ENCODE measurements at places on chromosomes 5 and 9. TPM values are rescaled to one million over a fixed set of nuclear protein-coding genes. Genes with fewer than 3 reads are reported as not detected.

GRCh38 chr9:88852794-88853193 lies 138.5 kb upstream of the S1PR3 start:
- H3K27ac ChIP-seq: no peak overlapping the region
- H3K36me3 ChIP-seq: no peaks in the 10 kb centered on the region
- H3K27me3 ChIP-seq: no peaks in the 10 kb centered on the region
- no peak overlapping the region for H3K4me3 ChIP-seq
- no peak for DNase-seq

GRCh38 chr9:106862110-106862820 lies 701 bp upstream of the ZNF462 start:
- H3K27ac ChIP-seq: peak overlapping the region; percentile 84
- peak overlapping the region; percentile 81 for H3K4me3 ChIP-seq
- H3K4me1 ChIP-seq: peaks cover 19% of the 10 kb centered on the region
- no peak for DNase-seq
- H3K36me3 ChIP-seq: no peaks in the 10 kb centered on the region

- DNase-seq: peak; percentile 82
- peaks cover 78% of the 10 kb centered on the region for H3K36me3 ChIP-seq
- no peaks in the 10 kb centered on the region for H3K27me3 ChIP-seq
These were observed 35.0 kb downstream of the IPPK start for GRCh38 chr9:92634712-92635605.

- no peak overlapping the region for H3K27ac ChIP-seq
- DNase-seq: no peak
- H3K4me1 ChIP-seq: peaks cover 13% of the 10 kb centered on the region
- no peaks in the 10 kb centered on the region for H3K36me3 ChIP-seq
- H3K4me3 ChIP-seq: no peak overlapping the region
- no peaks in the 10 kb centered on the region for H3K27me3 ChIP-seq
These were observed 15.0 kb downstream of the PTAR1 start for GRCh38 chr9:69744688-69745380.

- H3K27me3 ChIP-seq: no peaks in the 10 kb centered on the region
- H3K4me3 ChIP-seq: no peak overlapping the region
- no peaks in the 10 kb centered on the region for H3K4me1 ChIP-seq
- H3K27ac ChIP-seq: peak overlapping the region; percentile 50
- no peaks in the 10 kb centered on the region for H3K36me3 ChIP-seq
- DNase-seq: peak; percentile 90
These were observed 30.7 kb downstream of the RAI14 start for GRCh38 chr5:34686762-34687268.

GRCh38 chr5:39494107-39494510 lies 69.3 kb upstream of the DAB2 start:
- H3K27ac ChIP-seq: no peak overlapping the region
- DNase-seq: no peak
- no peaks in the 10 kb centered on the region for H3K27me3 ChIP-seq
- no peak overlapping the region for H3K4me3 ChIP-seq
- H3K36me3 ChIP-seq: no peaks in the 10 kb centered on the region
- peaks cover 18% of the 10 kb centered on the region for H3K4me1 ChIP-seq

DNA sequence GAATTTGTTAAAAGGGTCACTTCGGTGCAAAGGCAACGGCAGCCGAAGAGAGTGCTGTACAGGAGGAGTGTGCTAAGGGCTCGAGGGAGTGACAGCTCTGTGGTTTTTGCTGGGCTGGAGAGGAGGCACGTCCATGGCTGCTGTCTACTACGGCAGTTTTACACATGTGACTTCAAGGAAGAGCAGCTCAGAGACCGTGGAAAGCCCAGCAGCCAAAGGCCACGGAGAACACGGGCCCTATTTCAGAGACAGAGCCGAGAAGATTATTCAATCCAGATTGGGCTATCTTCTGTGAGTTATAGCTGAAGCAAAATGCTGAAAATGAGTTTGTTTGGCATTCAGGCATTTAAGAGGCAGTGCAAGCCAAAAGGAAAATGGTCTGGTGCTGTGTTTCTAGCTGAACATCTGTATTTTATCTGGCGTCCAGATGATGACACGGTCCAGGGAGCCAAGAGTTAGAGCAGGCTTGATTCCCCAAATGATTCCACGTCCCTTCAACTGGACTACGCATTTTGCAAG lies 96.4 kb downstream of the RFK start:
- no peaks in the 10 kb centered on the region for H3K27me3 ChIP-seq
- no peaks in the 10 kb centered on the region for H3K36me3 ChIP-seq
- DNase-seq: no peak
- H3K27ac ChIP-seq: peak overlapping the region; percentile 48
- H3K4me3 ChIP-seq: no peak overlapping the region
- no peaks in the 10 kb centered on the region for H3K4me1 ChIP-seq

DNA sequence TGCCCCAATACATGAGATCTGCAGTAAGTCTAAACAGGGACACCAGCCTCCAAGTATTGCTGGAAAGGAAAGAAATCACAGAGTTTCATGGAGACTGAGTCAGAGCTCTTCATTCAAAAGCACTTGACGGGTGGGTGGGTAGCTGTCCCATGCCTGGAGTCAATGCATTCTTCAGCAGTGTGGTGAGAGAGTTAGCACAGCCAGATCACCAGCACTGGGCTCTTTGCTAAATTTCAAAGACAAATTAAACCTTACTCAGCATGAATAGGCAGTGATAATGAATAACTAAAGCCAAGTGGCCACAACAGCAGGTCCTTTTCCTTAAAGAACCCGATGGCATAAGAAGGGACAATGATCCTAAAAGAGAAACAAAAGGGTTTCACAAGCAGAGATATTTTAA lies 192.4 kb downstream of the ACTL7B start:
- no peaks in the 10 kb centered on the region for H3K4me1 ChIP-seq
- no peak for DNase-seq
- H3K27ac ChIP-seq: no peak overlapping the region
- no peaks in the 10 kb centered on the region for H3K36me3 ChIP-seq
- H3K4me3 ChIP-seq: no peak overlapping the region
- no peaks in the 10 kb centered on the region for H3K27me3 ChIP-seq

GRCh38 chr5:143316844-143317631 lies 86.4 kb downstream of the NR3C1 start:
- no peak for DNase-seq
- no peaks in the 10 kb centered on the region for H3K27me3 ChIP-seq
- no peak overlapping the region for H3K27ac ChIP-seq

GRCh38 chr5:163496286-163496685 lies 9.1 kb upstream of the MAT2B start:
- DNase-seq: no peak
- H3K27ac ChIP-seq: no peak overlapping the region
- H3K4me3 ChIP-seq: no peak overlapping the region

GRCh38 chr5:15009420-15009819 lies 137.8 kb upstream of the ANKH start:
- DNase-seq: no peak
- H3K4me1 ChIP-seq: peaks cover 26% of the 10 kb centered on the region
- peak overlapping the region; percentile 61 for H3K27ac ChIP-seq
- H3K27me3 ChIP-seq: no peaks in the 10 kb centered on the region
- no peaks in the 10 kb centered on the region for H3K36me3 ChIP-seq

GRCh38 chr5:123814801-123815470 lies 303.0 kb downstream of the CSNK1G3 start:
- no peak overlapping the region for H3K4me3 ChIP-seq
- peaks cover 33% of the 10 kb centered on the region for H3K4me1 ChIP-seq
- H3K27me3 ChIP-seq: no peaks in the 10 kb centered on the region

- H3K4me1 ChIP-seq: no peaks in the 10 kb centered on the region
- H3K4me3 ChIP-seq: no peak overlapping the region
- H3K27ac ChIP-seq: peak overlapping the region; percentile 90
- no peak for DNase-seq
- H3K27me3 ChIP-seq: no peaks in the 10 kb centered on the region
- no peaks in the 10 kb centered on the region for H3K36me3 ChIP-seq
These were observed 28.2 kb downstream of the ERGIC1 start for GRCh38 chr5:172862165-172862801.

DNA sequence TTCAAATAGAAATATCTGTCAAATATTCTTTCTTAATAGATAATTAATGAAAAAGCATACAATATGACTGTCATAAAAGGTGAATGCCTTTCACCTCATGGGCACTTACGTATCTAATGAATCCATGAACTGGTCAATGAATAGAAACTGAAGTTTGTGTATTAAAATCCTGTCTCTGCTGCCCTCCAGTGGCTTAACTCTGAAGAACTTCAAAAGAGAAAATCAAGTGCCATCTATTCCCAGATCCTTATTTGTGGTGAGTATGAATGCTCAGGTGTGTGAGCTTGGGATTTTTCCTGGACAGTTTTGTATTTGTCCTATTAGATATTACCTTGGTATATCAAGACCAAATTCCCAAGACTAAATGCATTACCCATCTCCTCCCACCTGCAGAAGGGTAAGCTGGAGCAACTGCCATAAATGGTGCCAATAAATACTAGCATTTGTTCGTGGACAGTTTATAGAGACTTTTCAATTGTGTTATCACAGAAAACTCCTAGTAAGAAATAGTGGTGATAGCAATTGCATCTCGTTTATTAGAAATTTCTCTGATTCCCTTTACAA lies 44.0 kb upstream of the SVEP1 start:
- H3K4me3 ChIP-seq: no peak overlapping the region
- H3K27ac ChIP-seq: no peak overlapping the region
- no peaks in the 10 kb centered on the region for H3K4me1 ChIP-seq
- no peak for DNase-seq
- no peaks in the 10 kb centered on the region for H3K27me3 ChIP-seq

DNA sequence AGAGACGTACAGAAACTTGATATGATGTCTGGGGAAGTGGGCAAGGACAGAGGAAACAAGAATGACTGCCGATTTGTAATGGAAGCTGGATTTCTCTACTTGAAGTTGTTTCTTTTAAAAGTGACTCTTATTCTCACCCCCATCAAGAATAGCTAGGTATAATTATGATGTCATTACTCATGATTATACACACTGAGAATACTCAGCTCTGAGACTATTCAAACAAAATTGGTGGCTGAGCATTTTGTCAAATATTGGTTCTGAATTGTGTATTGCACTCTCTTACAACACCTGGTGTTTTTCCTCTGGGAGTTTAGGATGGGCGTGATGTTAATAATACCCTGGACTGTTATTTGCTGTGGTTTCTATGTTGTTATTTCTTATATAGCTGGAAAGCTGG lies 46.3 kb downstream of the MAST4 start:
- H3K27me3 ChIP-seq: no peaks in the 10 kb centered on the region
- DNase-seq: no peak
- no peak overlapping the region for H3K4me3 ChIP-seq
- no peaks in the 10 kb centered on the region for H3K4me1 ChIP-seq
- H3K36me3 ChIP-seq: no peaks in the 10 kb centered on the region

- H3K4me3 ChIP-seq: no peak overlapping the region
- no peak overlapping the region for H3K27ac ChIP-seq
- peaks cover 3% of the 10 kb centered on the region for H3K4me1 ChIP-seq
- no peaks in the 10 kb centered on the region for H3K36me3 ChIP-seq
- H3K27me3 ChIP-seq: no peaks in the 10 kb centered on the region
These were observed 3.2 kb upstream of the MAP3K1 start for GRCh38 chr5:56812110-56812509.

DNA sequence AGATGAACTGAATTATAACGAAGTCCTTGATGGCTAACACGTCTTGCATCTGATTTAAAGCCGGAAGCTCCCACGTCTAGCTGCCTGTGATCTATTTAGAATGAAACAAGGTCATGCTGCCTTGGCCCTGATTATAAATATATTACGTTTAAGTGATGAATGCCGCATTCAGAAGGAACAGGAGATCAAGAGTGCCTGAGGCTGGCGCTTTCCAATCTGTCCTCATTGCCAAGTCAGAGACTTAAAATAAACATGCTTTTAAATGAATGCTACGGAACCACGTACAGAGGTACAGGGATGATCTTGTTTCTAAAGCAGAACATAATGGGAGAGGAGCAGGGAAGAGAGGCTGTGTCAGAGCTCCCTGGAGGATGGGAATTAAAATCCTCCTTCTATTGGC lies 292.8 kb downstream of the TLE1 start:
- H3K4me3 ChIP-seq: no peak overlapping the region
- no peaks in the 10 kb centered on the region for H3K4me1 ChIP-seq
- DNase-seq: no peak
- no peak overlapping the region for H3K27ac ChIP-seq
- H3K36me3 ChIP-seq: no peaks in the 10 kb centered on the region

DNA sequence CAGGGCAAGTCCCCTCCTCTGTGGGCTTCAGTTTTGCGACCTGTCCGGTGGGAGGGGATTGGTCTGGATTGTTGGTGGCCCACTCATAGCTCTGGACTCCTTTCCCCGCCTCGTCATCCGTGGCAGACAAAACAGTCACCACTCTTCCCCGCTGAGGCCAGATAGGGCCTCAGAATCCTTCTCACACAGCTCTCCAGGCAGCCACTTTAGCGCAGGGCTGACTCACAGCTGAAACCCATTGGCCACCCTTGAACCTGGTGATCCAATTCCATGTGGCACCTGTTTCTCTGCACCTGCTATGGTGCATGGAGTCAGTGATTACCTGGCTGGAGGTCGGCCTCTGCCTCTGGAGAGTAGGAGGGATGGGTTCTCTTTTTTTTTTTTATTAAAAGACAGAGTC lies 15.8 kb upstream of the CACFD1 start:
- no peaks in the 10 kb centered on the region for H3K36me3 ChIP-seq
- H3K27me3 ChIP-seq: no peaks in the 10 kb centered on the region
- H3K27ac ChIP-seq: no peak overlapping the region
- H3K4me3 ChIP-seq: no peak overlapping the region
- no peak for DNase-seq
- no peaks in the 10 kb centered on the region for H3K4me1 ChIP-seq

- H3K4me3 ChIP-seq: no peak overlapping the region
- H3K27me3 ChIP-seq: no peaks in the 10 kb centered on the region
- no peaks in the 10 kb centered on the region for H3K4me1 ChIP-seq
- no peaks in the 10 kb centered on the region for H3K36me3 ChIP-seq
These were observed 66.0 kb downstream of the RASEF start for GRCh38 chr9:82996941-82997340.

GRCh38 chr5:74361406-74362358 lies 278.8 kb downstream of the ENC1 start:
- H3K27ac ChIP-seq: no peak overlapping the region
- peaks cover 13% of the 10 kb centered on the region for H3K4me1 ChIP-seq
- H3K27me3 ChIP-seq: no peaks in the 10 kb centered on the region
- no peak for DNase-seq

- H3K27me3 ChIP-seq: no peaks in the 10 kb centered on the region
- H3K36me3 ChIP-seq: peaks cover 10% of the 10 kb centered on the region
- DNase-seq: no peak
- H3K27ac ChIP-seq: no peak overlapping the region
These were observed 29.0 kb downstream of the PSMB7 start for GRCh38 chr9:124386201-124386600.

GRCh38 chr5:119476341-119476740 lies 24.0 kb downstream of the HSD17B4 start:
- peaks cover 44% of the 10 kb centered on the region for H3K36me3 ChIP-seq
- H3K4me3 ChIP-seq: no peak overlapping the region
- H3K27me3 ChIP-seq: no peaks in the 10 kb centered on the region
- no peaks in the 10 kb centered on the region for H3K4me1 ChIP-seq
- no peak overlapping the region for H3K27ac ChIP-seq

The PCSK1 gene
- 0.52 TPM for total RNA-seq

The SCAI gene
- total RNA-seq: 4.0 TPM

The PPP2R2B gene
- total RNA-seq: 1.6 TPM

The YIPF5 gene
- total RNA-seq: 30.0 TPM

The GARIN3 gene
- not detected for total RNA-seq

The OR1Q1 gene
- total RNA-seq: not detected

The PPP3R2 gene
- not detected for total RNA-seq

The PCSK5 gene
- 6.5 TPM for total RNA-seq

The SPATA31E1 gene
- not detected for total RNA-seq
